ENCODE measurements at places on chromosomes 2 and 18.

GRCh38 chr2:185757356-185757755 lies 18.8 kb downstream of the FSIP2 start:
- no peak for DNase-seq

- no peak for DNase-seq
Measured at GRCh38 chr18:10457767-10458166, 3.3 kb downstream of the APCDD1 start.

DNA sequence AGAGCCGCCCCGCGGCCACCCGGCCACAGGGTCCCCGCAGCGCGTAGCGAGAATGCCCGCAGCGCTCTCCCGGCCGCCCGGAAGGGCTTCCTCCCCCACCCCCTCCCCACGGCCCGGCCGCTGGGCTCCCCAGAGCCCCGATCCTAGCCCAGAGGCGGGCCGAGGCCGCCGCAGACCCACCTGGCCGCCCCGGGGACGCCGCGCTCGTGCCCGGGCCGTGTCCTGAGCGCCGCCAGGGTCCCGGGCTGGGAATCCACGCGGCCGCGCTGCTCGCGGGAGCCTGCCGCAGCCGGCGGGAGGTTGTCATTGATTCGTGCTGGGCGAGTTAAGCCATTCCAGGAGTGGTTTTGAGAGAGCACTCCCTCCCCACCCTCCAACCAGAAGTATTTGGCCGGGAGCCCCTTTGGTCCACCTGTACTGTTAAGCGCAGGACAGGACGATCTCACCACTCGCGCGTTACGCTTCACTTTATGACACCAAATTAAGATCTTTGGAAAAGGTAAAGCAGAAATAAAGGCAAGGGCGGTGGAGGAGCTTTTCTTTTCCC lies 206.4 kb upstream of the SMAD2 start:
- DNase-seq = no peak

DNA sequence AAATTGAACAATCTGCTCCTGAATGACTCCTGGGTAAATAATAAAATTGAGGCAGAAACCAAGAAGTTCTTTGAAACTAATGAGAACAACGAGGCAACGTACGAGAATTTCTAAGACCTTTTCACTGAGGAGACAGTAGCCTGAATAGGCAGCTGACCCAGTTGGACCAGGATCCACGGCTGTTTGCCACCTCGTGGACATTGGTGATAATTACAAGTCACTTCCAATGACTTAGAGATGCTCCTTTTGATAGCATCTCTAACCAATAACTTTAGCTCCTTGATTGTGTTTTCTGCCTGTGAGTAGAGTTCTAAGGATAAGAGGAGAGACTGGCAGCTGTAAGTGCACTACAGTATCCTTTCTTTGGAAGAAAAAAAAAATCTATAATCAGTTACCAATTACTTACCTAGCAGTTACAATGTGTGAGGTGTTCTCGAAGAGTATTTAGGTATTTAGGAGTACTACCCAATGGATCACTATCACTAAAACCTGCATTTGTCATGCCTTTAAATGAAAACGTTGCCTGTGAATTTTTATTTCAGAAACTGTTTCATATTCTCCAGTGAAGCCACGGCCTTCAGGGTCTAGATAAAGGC lies 31.3 kb upstream of the CNTNAP5 start:
- no peak for DNase-seq

- DNase-seq = no peak
Measured at GRCh38 chr18:8989017-8989416, 113.5 kb upstream of the NDUFV2 start.

DNA sequence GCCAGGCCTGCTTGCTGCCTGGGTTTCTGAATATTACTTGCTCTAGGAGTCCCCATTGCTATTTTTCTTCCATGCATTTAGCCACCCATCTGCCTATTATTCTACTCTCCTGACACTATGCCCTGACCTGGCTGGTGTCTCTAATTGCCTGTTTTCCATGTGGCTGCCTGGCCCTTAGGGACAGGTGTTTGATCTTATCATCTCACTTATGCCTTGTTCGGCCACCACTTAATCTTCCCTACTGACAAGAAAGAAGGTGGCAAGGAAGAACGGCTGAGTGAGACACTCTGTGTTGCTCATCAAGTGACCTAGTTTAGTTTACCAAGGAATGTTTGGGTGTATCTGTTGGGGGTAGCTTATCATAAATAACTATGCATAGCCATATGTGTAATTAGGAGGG lies 50.4 kb upstream of the RAPH1 start:
- DNase-seq = no peak

DNA sequence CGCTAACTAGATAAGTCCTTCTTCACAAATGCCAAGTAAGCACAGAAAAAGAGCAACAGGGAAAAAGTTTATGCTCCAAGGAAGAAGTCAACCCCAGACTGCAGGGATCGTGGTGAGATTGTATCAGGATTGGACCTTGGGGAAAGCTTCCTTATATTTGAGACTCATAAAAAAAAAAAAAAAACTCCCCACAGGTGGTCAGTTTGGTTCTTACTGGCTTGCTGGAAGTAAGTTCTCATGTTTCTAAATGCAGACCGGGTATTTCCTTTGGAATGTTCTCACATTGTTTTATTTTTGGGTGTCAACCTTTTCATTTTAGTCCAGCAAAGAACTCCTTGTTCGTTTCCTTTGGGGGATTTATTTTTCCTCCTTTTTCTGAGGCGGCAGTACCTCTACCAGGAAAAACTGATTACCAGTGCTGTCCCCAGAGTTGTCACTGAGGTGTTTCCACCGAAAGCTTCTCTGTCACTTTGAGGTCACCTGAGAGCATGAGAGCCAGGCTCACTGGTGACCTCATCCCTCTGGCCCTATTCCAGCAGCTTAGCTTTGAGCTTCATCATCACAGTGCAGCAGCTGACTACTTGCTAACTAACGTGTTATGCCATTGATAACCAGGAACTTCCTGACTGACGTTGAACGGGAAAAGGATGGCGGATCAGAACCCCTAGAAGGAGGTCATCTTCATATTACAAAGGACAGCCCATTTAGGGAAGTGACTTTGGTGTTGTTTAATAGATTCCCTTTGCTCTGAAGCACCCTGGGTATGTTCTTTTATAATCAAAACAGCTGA lies 16.8 kb upstream of the ATP8B1 start:
- peak; percentile 41 for DNase-seq

- DNase-seq = no peak
Measured at GRCh38 chr2:8430628-8431027, 251.2 kb upstream of the ID2 start.

DNA sequence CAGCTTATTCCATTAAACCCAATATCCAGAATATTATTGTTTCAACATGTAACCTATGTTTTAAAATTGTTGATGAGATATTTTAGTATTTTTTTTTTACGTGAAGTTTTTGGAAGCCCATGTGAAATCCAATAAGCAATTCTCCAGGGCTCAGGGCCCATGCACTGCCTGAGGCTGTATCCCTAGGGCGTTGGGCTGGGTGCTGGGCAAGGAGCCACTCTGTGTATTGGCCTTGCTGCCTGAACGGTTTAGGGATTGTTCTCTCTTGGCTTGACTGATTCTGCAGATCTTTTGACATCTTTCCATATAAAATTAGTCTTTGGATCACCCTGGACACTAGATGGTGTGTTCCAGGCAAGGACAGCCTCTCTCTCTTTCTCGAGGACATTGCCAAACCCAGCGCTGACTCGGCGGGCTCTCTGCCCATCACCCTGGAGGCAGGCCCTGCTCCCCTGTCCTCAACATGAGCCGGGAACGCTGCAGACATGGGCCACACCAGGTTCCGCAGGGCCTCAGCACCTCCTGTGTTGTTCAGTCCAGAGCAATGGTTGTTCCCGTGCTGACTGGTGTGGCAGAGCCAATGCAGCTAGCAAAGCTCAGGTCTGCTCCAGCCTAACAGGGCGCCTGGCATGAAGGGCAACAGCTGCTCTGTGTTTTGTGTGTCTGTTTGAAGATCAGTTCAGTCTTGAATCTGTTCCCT lies 163.0 kb downstream of the SEPTIN10 start:
- DNase-seq = peak; percentile 28

GRCh38 chr2:135843671-135844070 lies 6.7 kb upstream of the LCT start:
- no peak for DNase-seq
